ENCODE measurements at places on chromosomes 5 and 9. TPM values are rescaled to one million over a fixed set of nuclear protein-coding genes. Genes with fewer than 3 reads are reported as not detected.

F2RL2 gene
- 0.14 TPM for total RNA-seq

PCDHB16 gene
- 2.5 TPM for total RNA-seq

TAF11L5 gene
- total RNA-seq, result not detected

CDHR2 gene
- total RNA-seq, result 0.19 TPM

ZNF367 gene
- total RNA-seq, result 4.3 TPM

SH3TC2 gene
- 14.6 TPM for total RNA-seq

DNA sequence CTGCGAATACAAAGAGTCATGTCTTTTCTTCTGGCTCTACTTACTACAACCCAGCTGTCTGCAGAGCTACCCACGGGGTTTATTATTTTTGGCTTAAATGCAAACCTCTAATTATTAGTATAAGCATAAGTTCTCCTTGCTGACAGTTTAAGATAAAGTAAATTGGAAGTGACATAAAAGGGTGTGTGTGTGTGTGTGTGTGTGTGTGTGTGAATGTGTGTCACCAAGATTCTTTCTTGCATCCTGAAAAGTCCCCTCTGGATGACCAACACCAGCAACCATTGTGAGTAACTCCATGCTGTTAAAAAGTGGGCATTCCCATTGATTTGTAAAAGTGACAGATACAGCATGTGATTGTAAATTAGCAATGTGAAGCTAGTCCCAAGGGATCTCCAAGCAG, 803.8 kb upstream of the ZNF608 start:
- DNase-seq, result no peak

- DNase-seq, result no peak
Observed at GRCh38 chr5:165425594-165425993, 1920.2 kb downstream of the MAT2B start.

GRCh38 chr9:28053096-28053777, 480.0 kb upstream of the C9orf72 start:
- no peak for DNase-seq

DNA sequence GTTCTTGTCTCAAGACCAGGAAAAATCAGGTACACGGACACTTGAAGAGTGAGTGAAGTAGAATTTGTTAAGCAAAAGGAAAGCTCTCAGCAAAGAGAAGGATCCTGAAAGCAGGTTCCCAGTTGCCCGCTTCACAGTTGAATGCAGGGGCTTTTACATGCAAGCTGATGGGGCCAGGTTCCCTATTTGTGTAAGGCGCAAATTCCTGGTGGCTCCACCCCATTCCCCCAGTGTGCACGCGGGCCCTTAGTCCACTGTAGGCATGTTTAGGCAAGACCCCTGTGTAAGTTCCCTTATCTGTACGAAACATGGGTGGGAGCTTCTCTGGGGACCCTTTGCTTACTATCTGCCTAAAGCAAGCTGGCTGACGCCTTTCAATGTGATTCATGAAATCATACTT, 2.7 kb upstream of the AGTPBP1 start:
- DNase-seq, result no peak

- no peak for DNase-seq
Observed at GRCh38 chr9:130732793-130733221, 39.2 kb downstream of the EXOSC2 start.

DNA sequence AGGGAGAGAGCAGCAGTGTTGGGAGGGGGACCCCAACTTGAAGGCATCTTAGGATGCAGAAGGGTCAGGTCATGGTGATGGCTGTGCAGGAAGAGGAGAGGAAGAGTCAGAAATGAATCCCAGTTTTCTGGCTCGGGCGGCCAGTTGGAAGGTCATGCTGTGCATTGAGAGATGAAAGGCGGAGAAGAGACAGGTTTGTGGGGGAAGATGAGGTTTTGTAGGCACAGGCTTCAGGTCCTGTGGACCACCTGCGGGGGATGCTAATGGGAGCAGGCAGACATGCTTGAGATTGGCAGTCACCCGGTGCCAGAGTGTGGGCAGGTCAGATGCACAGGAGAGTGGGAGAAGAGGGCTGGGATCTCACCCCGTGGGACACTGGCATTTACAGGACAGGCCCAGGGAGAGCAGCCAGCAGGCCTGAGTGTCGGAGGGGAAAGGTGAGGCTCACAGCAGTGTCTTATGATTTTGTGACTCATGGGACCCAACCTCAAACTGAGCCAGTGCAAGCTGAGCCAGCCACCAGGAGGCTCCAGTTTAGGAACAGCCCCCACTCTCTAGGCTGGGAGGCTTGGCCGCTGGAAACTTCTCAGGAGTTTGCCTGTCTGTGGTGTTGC, 17.5 kb downstream of the STXBP1 start:
- DNase-seq, result no peak

- no peak for DNase-seq
Observed at GRCh38 chr9:106684940-106685695, 177.8 kb upstream of the ZNF462 start.

DNA sequence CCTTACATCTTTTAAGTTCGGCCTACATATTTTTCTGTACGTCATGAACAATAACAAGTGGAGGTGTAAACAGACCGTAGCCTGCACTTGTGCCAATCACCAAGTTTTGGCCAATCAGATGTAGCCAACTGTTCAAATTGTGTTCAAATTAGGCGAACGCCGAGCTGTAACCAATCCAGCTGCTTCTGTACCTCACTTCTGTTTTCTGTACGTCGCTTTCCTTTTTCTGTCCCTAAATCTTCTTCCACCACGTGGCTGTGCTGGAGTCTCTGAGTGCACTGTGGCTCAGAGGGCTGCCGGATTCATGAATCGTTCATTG, 26.4 kb downstream of the TRIM14 start:
- DNase-seq, result no peak

DNA sequence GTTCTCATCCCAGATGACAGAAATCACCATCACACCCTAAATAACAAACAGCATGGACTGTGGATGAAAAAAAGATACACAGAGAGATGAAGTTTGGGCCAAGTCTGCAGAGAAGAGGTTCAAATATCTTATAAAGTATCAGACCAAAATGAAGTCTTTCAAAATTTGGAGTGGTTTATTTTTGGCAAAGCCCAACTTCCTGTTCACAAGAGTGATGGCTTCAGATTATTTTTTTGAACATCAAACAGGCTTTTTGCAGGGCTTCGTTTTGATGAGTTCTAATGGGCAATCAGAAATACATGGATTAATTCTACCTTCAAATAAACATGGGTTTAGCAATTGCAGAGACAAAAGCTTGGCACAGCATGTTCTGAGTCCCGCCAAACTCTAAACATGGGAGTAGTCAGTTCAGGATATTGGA, 378.2 kb upstream of the RPS23 start:
- DNase-seq, result no peak

GRCh38 chr9:121645853-121646807, 5.3 kb upstream of the DAB2IP start:
- DNase-seq, result no peak

- no peak for DNase-seq
Observed at GRCh38 chr5:136729901-136730355, 364.6 kb upstream of the TRPC7 start.

GRCh38 chr5:124642151-124642550, 104.3 kb downstream of the ZNF608 start:
- DNase-seq, result no peak

GRCh38 chr5:61505281-61505680, 173.2 kb downstream of the ZSWIM6 start:
- no peak for DNase-seq

DNA sequence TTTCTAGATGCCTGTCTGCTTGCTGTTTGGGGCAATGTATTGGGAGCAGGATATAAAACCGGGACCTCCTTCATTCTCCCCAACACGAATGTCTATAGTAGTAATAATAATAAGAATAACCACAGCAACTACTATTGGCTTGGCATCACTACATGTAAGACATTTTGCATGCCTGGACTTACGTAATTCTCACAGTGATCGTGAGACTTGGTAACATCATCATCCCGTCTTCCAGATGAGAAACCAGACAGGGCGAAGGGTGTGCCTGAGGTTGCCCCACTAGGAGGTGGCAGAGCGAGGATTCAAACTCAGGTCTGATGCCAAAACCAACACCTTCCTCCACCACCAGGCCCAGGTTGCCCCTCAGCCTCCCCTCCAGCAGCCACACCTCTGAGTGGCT, 185.1 kb downstream of the RGS3 start:
- no peak for DNase-seq

DNA sequence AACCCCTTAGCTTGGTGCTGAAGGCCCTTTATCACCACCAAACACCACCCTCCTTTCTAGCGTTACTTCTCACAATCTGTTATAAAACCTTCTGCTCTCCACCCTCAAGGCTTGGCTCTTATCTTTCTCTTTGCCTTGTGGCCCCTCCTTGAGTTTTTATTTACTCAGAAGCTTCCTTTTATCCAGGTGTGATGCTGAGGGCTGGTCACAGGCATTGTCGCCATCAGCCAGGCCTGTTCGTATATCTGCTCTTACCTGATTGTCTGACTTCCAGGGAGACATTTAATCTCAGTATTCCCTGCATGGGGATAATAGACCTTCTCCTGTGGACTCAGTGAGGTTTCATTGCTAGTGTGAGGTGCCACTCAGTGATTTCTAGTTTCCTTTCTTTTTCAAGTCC, 34.2 kb downstream of the MEGF10 start:
- no peak for DNase-seq

DNA sequence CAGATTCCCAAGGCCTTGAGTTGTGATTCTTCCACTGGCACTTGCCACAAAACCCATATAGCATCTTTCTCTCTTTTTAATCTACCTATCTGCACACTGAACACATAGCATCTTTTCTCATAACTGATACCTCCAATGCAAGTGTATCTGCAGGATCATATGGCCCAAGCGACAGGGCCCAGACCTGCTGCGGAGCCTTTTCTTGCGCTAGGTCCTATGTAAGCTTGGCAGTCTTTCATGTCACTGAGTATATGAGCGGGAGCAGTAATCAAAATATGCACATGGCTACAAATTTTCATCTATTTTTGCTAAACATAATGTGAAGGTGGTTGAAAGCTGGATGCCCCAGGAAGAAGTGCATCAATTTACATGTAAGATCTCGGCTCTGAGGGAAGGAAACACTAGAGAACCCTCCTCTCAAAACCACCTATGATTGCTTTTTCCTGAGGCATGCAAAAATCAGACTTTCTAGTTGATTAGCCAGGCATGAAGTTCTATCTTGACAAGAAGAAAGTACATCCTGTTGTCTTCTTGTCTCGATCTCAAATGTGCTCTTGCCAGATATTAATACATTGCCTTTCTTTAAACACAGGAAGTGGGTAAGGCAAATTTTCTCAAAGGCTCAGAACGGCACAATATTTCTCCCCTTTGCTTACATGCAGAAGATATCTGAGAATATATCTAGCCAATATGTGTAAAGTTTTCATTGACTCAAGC, 26.9 kb upstream of the CEMIP2 start:
- DNase-seq, result no peak

GRCh38 chr9:112548836-112549595, 62.4 kb downstream of the KIAA1958 start:
- DNase-seq, result no peak

- DNase-seq, result no peak
Observed at GRCh38 chr5:170166101-170166500, 60.4 kb downstream of the FOXI1 start.

DNA sequence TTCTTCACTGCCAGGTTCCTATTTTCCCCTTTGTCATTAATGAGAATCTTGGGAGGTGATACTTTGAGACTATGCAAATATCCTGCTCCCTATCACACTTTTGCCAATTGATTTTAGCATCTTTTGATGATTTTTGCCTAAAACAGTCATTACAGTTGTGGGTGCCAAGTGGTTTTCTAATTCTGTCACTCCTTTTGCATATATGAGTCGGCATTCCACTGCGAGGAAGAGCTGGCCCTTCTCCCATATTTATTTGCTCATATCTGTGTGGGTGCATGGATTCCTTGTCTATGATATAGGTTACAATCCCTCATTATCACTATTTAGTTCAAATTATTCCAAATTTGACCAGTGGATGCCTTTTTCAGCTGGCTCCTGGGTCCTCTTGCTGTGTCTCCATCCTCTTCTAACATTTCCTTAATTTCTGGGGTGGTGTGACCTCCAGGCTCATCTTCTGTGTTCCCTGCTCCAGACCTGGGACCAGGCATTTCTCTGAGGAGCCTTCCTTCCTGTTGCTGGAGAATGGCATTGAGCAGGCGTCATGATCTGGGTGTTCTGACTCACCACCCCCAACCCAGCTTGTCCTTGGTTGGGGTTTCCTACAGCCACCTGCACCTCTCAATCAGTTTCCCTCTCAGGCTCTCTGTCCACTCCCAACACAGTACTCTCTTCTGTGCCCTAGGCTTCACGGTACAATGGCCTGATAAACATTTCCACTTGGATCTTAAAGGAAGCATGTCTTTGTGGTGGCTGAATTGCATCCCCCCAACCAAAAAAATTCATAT, 106.7 kb downstream of the NXNL2 start:
- DNase-seq, result no peak

DNA sequence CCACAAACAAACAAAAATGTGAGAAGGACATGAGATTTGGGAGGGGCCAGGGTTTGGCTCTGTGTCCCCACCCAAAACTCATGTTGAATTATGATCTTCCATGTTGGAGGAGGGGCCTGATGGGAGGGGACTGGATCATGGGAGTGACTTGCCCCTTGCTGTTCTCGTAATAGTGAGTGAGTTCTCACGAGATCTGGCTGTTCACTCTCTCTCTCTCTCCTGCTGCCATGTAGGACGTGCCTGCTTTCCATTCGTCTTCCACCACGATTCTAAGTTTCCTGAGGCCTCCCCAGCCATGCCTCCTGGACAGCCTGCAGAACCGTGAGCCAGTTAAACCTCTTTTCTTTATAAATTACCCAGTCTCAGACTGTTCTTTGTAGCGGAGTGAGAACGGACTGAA, 118.7 kb downstream of the RXRA start:
- no peak for DNase-seq

DNA sequence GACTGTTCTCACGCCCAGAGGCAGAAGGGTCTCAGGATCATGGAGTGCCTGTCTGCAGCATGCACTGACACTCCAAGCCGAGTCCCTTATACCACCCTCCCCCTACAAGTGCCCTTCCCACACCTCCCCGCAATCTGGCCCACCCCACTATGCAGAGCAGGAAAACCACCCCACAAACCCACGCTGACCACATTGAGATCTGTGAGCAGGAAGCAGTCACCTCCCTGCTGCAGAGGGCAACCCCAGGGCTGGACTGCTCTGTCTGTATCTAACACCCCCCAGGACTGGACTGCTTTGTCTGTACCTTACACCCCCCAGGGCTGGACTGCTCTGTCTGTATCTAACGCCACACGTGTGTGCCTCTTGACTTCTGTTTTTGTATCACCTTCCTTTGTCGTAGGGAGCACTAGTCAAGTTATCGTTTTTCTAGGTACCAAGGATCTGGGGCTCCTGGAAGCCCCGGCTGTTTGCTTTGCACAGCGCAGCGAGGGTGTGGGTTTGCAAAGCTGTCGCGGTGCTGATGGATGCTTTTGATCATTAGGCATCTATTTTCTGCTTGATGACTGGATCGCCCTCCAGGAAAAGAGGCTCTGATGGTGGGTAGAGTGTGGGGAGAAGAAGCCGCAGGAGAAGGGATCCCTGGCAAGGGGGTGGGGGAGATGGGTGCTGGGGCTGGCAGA, 21.5 kb downstream of the OLFM1 start:
- peak; percentile 4 for DNase-seq

All from Right ventricle myocardium inferior (tissue), 1 donor.